H9 (cell line): ENCODE measurements at places on chromosomes 1 and 21. TPM values are rescaled to one million over a fixed set of nuclear protein-coding genes. Genes with fewer than 3 reads are reported as not detected.

Gene MX2
- total RNA-seq, result 1.8 and 1.9 TPM in 2 replicates

- H3K4me1 ChIP-seq, result 0 out of 2 replicates have a peak, but pooled peaks cover 2% of the 10 kb centered on the region
- H3K27ac ChIP-seq, result no peak overlapping the region
- no peaks in the 10 kb centered on the region for H3K27me3 ChIP-seq
Observed at GRCh38 chr1:67716800-67717199, 31.8 kb downstream of the GADD45A start.

Gene CYYR1
- 13.1 and 13.6 TPM in 2 replicates for total RNA-seq

- H3K4me1 ChIP-seq, result peaks cover 6% of the 10 kb centered on the region
- H3K27ac ChIP-seq, result no peak overlapping the region
- no peak overlapping the region for H3K4me3 ChIP-seq
- H3K36me3 ChIP-seq, result peaks cover 47% of the 10 kb centered on the region; the same call in 2 of the 3 replicates
Observed at GRCh38 chr1:40984531-40984930, 5.0 kb downstream of the CTPS1 start.

GRCh38 chr1:182051938-182052337 lies 9.6 kb downstream of the ZNF648 start:
- no peak overlapping the region for H3K4me3 ChIP-seq
- H3K36me3 ChIP-seq, result peaks cover under 1% of the 10 kb centered on the region; the same call in 1 of the 2 replicates
- no peaks in the 10 kb centered on the region for H3K27me3 ChIP-seq
- DNase-seq, result no peak
- H3K4me1 ChIP-seq, result no peaks in the 10 kb centered on the region
